ENCODE measurements at places on chromosomes 12 and 14.

GRCh38 chr14:74663884-74664283, 49.0 kb downstream of the AREL1 start:
- DNase-seq: no peak

DNA sequence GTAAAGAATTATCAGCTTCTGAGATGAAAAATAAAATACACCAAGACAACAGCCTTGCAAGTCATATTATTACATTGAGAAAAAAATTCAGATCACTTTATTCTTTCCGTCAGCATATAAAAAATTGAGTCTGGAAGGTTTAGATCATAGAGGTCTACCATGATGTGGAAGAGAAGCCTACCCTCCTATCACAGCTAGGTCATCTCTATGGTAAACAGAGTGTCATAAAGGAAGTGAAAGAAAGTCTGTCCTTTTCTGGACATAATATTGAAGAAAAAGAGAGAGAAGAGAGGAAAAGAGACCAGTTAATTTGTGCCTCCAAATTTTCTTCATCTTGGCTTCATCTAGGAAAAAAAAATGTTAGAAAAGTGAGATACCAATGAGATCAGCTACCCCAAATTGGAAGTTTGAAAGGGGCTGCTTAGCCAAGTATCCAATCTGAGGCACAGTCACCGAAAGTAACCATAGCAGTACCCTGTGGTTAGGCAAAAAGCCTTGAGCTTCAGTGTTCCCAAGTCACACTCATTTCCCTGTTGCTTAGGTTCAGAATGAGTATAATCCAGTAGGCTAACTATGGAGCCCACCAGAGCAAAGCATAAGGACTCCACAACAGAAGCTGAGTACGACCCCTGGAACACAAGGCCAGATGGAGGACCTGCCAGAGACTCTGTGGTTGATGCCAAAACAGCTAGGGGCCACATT, 38.1 kb downstream of the DUSP6 start:
- DNase-seq: no peak

- no peak for DNase-seq
Observed at GRCh38 chr14:47186486-47186885, 488.9 kb downstream of the MDGA2 start.

DNA sequence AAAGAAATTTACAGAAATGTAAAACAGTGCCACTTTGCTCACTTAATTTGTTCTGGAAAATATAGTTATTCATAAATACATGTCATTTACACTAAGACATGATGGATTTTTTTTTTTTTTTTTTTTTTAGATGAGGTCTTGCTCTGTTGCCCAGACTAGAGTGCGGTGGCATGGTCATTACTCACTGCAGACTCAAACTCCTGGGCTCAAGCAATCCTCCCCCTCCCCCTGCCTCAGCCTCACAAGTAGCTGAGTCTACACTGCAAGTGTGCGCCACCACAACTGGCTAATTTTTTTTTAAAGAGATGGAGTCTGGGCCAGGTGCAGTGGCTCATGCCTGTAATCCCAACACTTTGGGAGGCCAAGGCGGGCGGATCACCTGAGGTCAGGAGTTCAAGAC, 101.2 kb downstream of the PPP2R5C start:
- DNase-seq: no peak

DNA sequence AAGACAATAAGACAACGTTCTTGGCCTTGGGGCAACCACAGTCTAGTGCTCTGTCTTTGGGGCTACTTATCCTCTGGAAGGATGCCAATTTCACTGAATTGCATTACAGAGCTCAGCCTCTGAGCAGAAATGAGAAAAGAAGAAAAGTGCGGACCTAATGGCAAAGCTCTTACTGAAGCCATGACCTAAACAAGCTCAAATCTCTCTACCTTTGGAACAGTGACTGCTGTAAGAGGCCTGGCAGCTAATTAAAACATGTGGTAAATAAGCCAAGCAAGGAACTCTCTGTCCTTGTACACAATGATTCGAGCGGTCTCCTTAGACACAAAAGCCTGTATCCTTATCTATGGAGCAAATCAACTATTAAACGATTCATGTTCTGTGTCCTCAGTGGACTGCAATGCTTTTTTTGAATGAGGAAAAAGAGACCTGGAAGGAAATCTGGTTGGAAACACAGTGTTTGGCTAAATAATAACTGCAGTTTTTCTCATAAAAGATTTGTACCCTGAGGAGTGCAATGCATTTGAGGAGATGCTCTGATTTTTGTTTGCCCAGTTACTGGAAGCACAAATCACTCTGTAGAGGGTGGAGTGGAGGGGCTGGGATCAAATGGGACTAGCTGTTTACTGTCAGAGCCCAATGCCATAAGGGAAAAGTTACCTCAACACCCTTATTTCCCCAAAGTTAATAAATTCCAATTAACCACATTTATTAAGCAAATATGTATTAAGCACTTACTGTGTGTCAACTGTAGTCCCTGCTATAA, 113.9 kb downstream of the NDUFA12 start:
- no peak for DNase-seq

DNA sequence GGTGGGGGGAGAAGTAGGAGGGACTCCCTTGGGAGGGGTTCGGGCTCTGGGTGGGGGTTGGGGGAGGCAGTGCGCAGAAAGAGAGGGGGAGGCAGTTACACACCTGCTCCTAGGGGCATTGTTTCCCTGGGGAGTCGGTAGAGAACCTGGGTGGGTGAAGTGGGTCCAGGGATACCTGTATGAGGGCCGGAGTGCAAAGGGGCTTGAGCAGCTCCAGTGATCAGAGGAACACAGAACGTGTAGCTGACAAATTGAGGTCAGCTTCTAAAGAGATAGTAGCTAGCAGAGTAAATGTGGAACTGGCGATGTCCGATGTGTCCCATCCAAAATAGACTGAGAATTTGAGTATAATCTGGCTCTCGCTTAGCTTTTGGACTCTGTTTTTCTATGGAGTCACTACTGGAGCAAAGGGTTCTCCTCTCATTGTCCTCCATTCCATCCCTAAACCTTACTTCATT, 502 bp downstream of the SMARCD1 start:
- no peak for DNase-seq

DNA sequence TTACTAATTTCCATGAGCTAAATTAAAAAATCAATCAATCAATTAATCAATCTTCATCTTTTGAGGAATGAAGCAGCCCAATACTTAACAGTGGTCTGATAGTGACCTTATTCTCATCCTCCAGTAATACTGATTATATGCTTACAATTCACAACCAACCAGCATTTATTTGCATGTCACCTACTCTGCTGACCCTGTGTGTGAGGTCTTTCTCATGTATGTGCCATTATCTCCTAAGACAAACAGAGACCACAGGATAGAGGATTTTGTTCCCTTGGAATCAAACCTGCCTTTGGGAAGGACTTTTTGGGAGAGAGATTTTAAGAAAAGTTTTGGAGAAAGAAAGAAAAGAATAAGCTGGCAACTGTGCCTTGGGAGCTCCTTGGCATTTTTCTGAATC, 197.2 kb downstream of the NRXN3 start:
- no peak for DNase-seq

DNA sequence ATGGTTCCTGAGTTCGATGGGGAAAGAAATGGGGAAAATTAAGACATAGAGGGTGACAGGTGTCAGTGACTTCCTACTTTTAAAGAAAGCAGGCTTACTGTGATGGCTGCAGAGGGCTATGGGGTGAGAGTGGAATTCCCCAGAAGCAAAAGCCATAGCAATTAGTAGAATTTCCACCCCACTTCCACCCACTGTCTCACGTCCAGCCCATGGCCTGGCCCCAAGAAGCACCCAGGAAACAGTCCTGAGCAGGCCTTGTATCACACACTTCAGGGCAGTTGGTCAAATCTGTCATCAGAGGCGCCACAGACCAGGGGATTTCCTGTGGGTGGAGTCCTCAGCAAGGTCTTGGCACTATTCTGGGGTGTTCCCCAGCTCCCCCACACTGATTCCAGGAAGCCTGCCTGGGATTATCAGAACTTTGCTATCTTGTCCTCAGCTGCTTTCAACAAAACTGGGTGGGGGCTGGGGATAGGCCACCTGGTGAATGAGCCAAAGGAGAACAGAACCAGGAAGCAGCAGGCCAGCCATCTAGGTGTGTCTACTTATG, 120.1 kb upstream of the CCND2 start:
- peak; percentile 50 for DNase-seq

DNA sequence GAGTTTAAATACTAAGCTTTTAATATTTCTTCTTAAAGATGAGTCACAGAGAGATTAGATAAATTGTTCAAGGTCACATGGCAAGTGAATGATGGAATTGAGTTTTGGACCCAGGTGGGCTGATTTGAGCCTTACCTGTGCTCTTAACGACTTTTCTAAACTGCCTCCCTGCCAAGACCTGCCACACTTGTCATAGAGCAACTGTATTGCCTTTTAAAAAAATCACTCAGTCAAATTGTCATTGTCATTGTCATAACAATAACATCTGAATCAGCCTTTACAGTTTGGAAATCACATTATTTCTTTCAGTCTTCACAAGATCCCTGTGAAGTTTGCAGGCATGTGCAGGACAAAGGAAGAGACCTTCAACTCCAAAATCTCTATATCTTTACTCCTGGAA, 25.7 kb downstream of the SLC4A8 start:
- DNase-seq: no peak

DNA sequence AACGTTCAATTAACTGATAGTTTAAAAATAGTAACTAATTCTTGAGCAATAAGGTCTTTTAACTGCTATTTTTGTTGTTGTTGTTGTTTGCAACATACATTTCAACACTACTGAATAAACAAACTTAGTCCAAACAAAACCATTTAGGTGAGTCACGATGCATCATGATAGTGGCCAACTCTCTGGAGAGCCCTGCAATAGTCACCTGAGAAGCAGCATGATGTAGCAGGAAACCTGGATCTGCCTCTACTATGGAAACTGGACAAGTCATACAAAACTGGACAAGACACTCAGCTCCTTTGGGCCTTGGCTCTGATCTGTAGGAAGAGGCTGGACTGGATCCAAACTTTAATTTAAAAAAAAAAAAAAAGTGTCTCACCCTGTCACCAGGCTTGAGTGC, 117.3 kb downstream of the MED13L start:
- DNase-seq: no peak

GRCh38 chr12:59823567-59823966, 227.7 kb downstream of the SLC16A7 start:
- no peak for DNase-seq

DNA sequence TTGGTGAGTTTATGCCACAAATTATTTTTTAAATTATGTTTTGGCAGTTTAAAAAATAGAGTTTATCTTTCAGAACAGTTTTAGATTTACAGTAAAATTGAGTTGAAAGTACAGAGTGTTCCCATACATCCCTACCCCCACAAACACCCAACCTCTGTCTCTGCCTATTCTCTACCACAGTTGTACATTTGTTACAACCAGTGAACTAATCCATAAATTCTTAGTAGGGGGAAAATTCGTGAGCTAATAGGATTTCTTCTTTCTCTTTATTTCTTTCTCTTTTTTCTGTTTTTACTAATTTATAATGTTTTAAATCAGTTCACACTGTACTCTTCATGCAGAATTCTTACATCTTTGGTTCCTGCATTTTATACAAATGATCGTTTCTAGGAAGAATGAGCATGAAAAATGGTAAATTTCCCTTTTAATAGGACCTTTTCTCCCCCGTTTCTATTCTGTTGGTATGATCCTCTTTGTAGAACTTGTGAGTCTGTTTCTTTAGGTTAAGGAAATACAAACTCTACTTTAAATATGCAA, 56.7 kb downstream of the MIPOL1 start:
- no peak for DNase-seq

All from transverse colon (tissue), 4 donors.